ENCODE measurements at places on chromosomes 6 and 20.

DNA sequence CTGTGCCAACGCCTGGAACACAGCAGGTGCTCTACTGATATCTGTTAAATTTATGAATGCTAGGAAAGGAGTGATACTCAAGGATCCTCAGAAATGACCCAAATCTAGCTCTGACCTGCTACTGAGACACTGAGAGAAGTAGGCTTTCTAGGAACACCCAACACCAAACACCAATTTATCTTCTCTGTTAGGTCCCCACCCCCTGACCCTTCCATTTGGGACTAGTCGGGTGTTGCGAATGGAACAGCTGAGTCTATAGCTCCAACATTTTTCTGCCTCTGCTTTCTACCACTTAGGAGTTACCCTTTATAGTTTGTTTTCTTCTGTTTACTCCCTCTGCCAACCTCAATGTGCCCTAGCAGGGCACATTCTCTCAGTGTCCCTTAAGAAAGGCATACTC is 24.0 kb downstream of the CPNE1 start:
- DNase-seq: no peak

DNA sequence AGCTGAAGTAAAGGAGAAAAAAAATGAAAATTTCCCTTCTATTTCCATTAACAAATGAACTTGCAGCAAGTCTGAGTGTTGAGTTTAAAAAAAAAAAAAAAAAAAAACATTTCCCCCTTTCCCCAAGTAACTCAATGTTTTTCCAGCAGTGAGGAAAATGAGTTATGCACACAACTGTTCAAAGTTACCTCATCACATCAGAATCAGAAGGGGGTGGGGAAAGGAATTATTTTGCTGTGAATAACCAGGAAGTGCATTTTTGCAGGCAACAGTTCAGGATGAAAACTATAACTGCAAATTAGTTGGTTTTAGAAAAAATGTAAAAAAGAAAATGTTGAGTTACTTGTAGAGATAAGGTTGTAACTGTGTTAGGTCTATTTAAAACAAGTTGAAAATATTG is 568.9 kb upstream of the CITED2 start:
- DNase-seq: no peak

DNA sequence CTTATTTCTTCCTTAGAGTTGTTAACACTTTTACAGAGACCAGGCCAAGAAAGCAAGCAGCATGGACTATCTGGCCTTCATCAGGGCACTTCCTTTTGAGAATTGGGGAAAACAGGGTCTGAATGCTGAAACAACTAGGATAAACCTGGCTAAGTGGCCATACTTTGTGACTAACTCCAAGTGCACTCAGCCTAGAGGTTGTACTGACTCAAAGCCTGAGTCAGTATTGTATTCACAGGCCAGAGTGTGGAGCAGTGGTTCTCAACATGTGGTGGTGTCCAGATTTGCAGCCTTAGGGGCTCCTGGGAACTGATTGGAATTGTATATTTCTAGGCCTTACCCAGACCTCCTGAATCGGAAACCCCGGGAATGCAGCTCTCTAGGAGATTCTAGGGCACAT is 20.1 kb downstream of the SEC23B start:
- no peak for DNase-seq

DNA sequence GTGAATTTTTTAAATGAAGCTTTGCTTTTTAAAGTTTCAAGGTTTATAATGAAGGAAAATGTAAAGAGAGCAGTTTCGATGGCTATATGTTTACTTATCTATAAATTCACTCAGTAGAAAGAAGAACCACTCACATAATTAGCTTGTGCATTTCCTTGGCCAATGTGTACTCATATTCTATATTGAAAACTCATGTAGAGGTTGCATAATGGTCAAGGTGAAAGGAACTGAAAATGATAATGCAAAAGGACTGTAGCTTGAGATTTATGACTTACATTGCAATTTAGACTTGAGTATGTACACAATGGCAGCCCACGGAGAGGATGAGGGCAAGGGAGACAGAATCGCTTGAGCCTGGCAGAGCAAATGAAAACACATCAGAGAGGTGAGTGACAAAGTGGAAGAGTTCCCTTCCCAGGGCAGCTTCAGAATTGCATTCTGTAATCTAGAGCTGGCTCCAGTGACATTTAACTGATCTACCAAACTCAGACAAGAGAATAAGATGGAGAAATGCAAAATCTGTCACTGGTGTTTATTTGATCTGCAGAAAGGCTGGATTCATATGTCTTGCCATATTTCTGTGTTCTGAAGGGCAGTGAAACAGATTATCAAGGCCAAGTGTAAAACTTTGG is 191.8 kb downstream of the TMEM200A start:
- no peak for DNase-seq

DNA sequence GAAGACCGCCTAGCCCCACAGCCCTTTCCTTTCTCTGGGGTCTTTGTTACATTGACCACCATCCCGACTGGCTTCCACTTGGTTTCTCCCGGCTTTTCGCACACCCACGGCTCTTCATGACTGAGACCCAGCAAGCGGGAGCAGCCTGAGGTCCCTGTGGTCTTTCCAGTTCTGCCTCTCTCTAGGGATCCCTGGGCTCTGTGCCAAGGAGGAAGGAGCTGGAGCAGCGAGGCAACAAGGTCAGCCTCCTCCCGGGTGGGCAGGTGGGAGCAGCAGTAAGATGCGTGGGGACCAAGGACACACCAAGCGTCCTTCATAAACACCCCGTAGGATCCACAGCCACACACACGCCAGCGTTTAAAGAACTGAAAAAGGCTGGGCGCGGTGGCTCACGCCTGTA is 29.6 kb upstream of the MRGBP start:
- no peak for DNase-seq

GRCh38 chr20:56359212-56360132 is 698 bp downstream of the FAM210B start:
- peak; percentile 6 for DNase-seq

DNA sequence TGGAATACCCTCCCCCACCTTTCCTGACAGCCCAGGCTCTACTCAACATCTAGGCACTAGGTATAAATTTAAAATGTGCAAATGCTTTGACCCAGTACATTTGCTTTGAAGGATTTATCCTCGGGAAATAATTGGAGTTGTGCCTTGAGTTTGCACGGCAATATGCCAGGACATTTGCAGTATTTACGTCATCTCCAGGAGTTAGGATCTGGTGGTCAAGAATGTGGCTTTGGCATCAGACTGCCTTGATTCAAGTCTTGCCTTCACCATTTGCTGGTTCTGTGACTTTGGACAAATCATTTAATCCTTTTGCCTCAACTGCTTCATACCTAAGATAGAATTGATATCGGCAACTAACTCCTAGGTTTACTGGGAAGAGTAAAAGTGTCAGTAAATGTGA is 169.6 kb downstream of the PLCB1 start:
- no peak for DNase-seq

- no peak for DNase-seq
Observed at GRCh38 chr20:34364223-34364506, 1.1 kb downstream of the ITCH start.

DNA sequence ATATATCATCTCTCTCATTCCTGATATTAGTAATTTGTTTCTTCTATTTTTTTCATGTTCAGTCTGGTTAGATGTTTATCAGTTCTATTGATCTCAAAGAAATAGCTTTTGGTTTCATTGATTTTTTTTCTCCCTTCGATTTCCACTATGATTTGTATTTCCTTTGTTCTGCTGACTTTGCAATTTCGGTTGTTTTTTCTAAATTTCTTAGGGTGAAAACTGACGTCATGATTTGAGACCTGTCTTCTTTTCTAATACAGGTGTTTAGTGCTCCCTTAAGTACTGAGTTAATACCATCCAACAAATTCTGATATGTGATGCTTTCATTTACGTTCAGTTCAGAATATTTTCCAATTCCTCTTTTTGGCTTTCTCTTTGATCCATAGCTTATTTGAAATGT is 25.2 kb downstream of the STX7 start:
- no peak for DNase-seq

GRCh38 chr20:61887596-61888093 is 178.0 kb downstream of the TAF4 start:
- DNase-seq: no peak

GRCh38 chr6:77463308-77463860 is at the start of gene HTR1B:
Gene HTR1B, minus strand, starts transcription at chr6:77463491. Its CDS starts 88 bp downstream, at chr6:77463403.
- DNase-seq: no peak

GRCh38 chr20:50484271-50484976 is 25.8 kb upstream of the PTPN1 start:
- no peak for DNase-seq

DNA sequence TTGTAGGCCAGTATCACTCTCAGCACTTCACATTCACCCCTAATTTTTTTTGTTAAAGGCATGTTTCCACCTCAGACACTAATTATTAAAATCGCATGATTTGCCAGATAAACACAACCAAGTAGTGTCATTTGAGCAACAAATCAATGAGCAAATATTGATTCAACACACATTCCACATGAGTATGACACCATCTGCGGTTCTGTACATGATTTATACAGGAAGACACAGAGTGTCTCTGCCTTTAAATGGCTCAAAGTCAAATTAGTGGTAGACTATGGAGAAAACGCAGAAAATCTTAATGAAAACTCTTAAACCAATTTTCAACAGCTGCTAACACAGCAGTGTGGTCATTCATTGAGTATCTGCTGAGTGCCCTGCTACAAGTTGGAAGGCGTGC is 300.2 kb downstream of the SOX4 start:
- no peak for DNase-seq

- no peak for DNase-seq
Observed at GRCh38 chr6:128694303-128695009, 174.1 kb upstream of the PTPRK start.

- DNase-seq: no peak
Observed at GRCh38 chr20:59183751-59184150, 20.1 kb downstream of the ZNF831 start.

- no peak for DNase-seq
Observed at GRCh38 chr6:96542702-96543101, 20.2 kb upstream of the FHL5 start.

GRCh38 chr6:10351791-10352190 is 63.1 kb downstream of the TFAP2A start:
- no peak for DNase-seq

DNA sequence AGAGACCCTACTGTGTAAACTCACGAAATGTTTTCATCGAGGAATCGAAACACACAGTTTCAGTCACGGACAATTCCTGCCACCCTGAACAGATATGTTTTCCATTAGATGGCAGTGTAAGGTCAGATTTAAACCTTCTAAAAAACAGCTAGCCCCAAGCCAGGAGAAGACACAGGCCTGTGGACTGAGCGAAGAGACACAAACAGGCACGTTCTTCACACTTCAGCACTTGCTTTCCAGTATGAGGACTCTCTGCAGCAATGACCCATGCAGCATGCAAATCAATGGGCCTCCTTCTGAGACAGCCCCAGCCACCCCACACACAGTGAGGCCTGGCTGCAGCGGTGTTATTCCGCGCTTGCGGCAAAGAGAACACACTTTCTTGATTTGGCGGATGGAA is 31.9 kb downstream of the HUS1B start:
- no peak for DNase-seq

- no peak for DNase-seq
Observed at GRCh38 chr6:36651659-36652379, 26.7 kb upstream of the CDKN1A start.

DNA sequence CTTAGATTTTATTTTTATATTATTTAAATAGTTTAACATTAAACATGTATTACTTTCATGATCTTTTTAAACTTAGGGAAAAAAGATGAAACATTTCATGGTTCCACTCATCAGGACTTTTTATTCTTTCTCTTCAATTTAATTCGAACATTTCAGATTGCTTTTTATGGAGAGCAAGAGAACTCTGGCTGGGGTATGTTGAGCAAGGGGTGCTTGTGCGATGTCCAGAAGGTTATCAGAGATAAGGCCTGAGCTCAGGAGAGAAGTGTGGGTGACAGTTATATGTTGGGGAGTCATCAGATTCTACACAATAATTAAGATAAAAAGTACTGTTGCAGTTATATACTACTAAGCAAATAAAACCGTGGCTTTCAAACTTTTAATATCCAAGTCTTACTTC is 37.5 kb downstream of the FKBP5 start:
- no peak for DNase-seq

- no peak for DNase-seq
Observed at GRCh38 chr6:67450641-67451040, 1184.4 kb upstream of the ADGRB3 start.

- no peak for DNase-seq
Observed at GRCh38 chr20:44151621-44152416, 35.2 kb downstream of the JPH2 start.

DNA sequence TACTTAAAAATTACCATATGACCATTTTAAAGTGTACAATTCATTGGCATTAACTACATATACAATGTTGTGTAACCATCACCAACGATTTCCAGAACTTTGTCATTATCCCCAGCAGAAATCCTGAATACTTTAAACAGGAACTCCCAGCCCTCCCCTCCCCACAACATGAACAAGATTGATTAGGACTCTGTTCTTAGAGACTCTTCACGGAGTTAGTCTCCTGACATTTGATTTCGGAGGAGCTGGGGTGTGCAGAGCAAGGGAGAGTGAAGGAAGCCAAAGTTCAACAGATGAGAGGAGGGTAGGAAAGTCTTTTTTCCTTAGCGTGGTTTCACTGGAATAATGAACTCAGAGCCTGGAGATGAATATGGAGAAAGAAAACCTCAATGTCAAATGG is 17.2 kb upstream of the QKI start:
- DNase-seq: no peak
